HEK293T (cell line): ENCODE measurements at places on chromosomes 7 and 10.

GRCh38 chr7:2785071-2785500, 59.0 kb downstream of the GNA12 start:
- DNase-seq, result no peak

GRCh38 chr10:112442063-112442462, 4.7 kb downstream of the ZDHHC6 start:
- DNase-seq, result no peak

DNA sequence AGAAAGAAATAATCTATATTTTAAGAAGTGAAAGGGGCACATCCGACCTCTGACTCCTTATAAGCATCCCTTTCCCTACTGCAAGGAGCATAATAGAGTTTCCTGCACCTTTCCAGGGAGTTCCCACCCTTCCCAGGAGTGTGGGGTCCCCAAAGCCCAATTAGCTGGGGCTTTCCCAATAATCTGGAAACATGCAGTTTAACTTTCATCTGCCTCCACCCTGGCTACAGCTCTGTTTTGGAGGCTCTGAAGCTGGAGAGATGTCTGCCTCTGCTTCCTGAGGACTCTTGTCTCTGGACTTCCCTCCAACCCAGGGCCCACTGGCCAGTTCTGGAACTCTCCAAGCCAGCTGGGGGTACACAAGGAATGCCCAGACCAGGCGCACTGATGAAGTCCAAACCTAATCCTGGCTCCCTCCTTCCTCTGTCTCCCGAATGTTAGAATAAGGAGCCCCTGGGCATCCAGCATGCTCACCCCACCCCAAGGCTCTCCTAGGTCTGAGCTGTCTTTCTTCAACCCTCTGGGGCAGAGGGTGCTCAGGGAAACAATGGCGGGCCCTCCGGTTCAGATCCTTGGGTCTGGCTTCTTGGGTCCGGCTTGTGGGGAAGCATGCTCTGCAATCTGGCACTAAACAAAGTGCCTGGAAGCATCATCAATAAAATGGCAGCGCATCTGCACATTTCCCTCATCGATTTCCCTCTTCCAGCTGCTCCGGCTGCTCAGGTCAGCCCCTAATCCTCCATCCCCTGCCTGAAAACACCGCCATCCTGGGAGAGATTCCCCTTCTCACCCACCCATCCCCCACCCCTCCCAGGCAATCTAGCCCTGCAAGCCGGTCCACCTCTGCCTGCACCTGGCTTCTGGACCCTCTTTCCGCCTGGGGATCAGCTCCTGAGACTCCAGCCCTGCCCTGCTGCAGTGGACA, 13.3 kb downstream of the HOXA4 start:
- no peak for DNase-seq

DNA sequence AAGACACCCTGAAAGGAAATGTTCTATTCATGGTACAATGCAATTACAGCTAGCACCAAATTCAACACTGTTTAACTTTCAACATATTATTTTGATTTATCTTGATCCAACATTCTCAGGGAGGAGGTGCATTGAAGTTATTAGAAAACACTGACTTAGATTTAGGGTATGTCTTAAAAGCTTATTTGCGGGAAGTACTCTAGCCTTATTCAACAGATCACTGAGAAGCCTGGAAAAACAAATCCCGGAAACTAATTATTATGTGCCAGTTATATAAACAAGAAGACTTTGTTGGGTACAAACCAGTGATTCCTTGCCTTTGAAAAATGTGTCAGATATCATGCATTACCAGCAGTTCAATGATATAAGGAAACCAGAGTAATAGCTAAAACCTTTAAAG, 160.1 kb downstream of the CFTR start:
- no peak for DNase-seq

- DNase-seq, result no peak
Measured at GRCh38 chr10:132905661-132906060, 36.7 kb downstream of the CFAP46 start.

GRCh38 chr7:77538281-77539212, 1.5 kb downstream of the PTPN12 start:
- DNase-seq, result peak; percentile 70

GRCh38 chr7:50962962-50963374, 180.3 kb upstream of the GRB10 start:
- peak; percentile 28 for DNase-seq

- no peak for DNase-seq
Measured at GRCh38 chr7:73373741-73374140, 45.8 kb downstream of the FKBP6 start.

- DNase-seq, result peak; percentile 80
Measured at GRCh38 chr10:79067241-79068202, 1.2 kb upstream of the ZMIZ1 start.

GRCh38 chr10:119161680-119162451, 3.6 kb downstream of the SFXN4 start:
- DNase-seq, result no peak

- DNase-seq, result no peak
Measured at GRCh38 chr10:104339469-104340110, 1.3 kb upstream of the ITPRIP start.

- no peak for DNase-seq
Measured at GRCh38 chr7:45402480-45403218, 171.5 kb upstream of the ADCY1 start.

- DNase-seq, result no peak
Measured at GRCh38 chr10:23367896-23368595, 23.4 kb upstream of the C10orf67 start.

- no peak for DNase-seq
Measured at GRCh38 chr7:7157887-7158271, 24.5 kb upstream of the C1GALT1 start.

- DNase-seq, result no peak
Measured at GRCh38 chr7:108492742-108493141, 33.2 kb downstream of the PNPLA8 start.

GRCh38 chr10:79490400-79491142, 21.8 kb upstream of the EIF5AL1 start:
- DNase-seq, result no peak

- DNase-seq, result no peak
Measured at GRCh38 chr7:5342631-5343030, 59.9 kb downstream of the SLC29A4 start.

DNA sequence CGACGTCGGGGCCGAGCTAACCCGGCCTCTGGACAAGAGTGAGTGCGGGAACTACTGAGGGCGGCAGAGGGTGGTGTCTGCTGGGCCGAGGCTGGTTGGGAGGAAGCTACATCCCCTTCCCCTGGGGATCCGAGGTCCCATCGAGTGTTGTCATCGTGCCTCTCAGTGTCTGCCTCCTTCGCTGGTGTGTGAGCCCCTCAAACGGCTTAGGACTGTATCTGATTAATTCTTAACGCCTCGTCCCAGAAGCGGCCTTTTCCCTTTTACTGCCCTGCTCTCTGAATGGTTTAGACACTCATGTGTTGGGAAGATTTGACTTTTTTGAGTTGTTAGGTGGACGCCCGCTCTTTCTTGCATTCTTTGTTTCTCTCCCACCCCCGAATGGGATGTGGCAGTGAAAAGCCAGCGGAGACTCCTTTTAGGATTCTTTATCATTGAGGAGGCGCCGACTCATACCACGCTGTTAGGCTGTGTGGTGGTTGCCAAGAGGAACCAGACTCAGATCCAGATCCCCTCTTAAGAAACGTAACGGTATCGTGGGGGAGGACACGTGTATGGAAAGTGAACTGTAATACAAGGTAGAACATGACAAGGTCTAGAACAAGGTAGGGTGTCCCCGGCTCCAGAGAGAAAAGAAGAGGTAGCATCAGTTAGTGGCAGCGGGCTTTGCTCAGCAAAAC, 631 bp downstream of the SUPV3L1 start:
- DNase-seq, result no peak

DNA sequence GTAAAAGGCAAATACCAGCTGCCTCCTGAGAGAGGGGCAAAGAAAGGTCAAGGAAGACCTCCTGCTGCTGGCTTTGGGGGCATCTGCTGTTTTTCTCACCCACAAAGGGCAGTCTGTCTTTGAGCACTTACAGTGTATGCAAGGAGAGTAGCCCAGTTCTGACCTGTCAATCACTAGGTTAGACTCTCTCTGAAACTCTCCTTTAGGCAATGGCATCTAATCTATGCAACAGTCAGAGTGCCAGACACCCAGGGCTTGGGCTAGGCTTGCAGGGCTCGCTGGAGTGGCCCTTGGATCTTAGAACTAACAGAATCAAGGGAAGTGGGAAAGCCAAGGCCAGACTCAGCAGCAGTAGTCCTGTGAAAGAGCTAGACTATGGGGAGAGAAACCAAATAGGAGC, 522.9 kb downstream of the NRG3 start:
- no peak for DNase-seq

- no peak for DNase-seq
Measured at GRCh38 chr7:135817583-135817982, 69.0 kb upstream of the FAM180A start.

GRCh38 chr7:47285860-47286491, 295.9 kb downstream of the TNS3 start:
- DNase-seq, result no peak

GRCh38 chr7:3146571-3147226, 103.0 kb upstream of the CARD11 start:
- no peak for DNase-seq

GRCh38 chr7:47572939-47573757, 8.8 kb downstream of the TNS3 start:
- no peak for DNase-seq

GRCh38 chr7:138527746-138528223, 67.7 kb downstream of the TRIM24 start:
- no peak for DNase-seq

DNA sequence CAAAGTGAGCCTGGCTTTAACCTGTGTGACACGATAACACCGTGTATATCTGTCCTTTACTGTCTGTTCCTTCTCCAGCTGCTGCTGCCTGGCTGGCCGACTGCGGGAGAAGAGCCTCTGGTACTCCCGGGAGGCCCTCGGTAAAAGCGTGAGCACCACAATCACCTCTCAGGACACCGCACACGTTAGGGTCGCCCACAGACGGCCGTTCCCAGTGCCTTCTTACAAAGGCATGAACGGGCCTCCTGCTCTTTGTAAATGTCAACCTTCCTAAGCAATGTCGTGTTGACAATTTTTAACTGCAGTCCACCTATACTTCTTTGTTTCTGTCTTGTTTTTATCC, 177.6 kb downstream of the DIP2C start:
- no peak for DNase-seq

- DNase-seq, result no peak
Measured at GRCh38 chr10:127024685-127025435, 119.6 kb downstream of the DOCK1 start.

- no peak for DNase-seq
Measured at GRCh38 chr10:14179251-14179650, 151.5 kb downstream of the FRMD4A start.

GRCh38 chr10:130463104-130463875, 327.1 kb downstream of the GLRX3 start:
- DNase-seq, result no peak

GRCh38 chr7:65812281-65812680, 60.6 kb upstream of the VKORC1L1 start:
- DNase-seq, result no peak

DNA sequence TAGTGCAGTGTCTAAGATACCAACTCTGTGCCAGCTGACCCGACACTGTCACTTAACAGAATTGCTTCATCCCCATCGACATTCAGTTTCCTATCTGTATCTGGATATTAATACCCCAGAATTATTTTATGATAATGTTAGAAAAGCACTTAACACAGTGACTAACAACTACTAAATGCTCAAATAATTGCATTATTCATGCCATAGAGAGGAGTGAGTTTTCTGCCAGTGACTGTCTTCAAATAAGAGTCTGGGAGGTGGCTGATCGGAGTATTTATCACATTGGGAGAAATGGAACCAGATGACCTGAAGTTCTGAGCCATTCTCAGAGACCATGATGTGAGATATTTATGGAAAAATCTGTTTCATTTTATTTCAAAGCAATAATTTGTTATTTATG, 65.7 kb downstream of the NHLRC2 start:
- DNase-seq, result no peak

DNA sequence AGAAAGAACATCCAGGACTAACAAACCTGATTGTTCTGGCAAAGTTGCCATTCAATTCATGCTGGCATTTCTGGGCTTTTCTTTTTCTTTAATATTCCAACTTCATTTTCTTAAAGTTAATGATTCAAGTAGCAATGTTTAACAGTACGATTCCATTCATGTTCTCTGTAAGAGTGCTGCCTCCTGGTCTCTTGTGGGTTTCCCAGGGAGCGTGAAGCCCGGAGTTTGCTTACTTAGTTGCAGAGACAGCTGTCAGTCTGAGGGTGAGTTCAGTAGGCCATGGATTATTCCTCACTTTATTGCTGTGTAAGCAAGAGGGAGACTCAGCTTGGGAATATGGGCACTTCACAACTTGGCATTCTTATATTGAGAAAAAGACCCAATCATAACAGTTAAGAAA, 142.2 kb downstream of the TWIST1 start:
- DNase-seq, result no peak

GRCh38 chr10:86960863-86961434, 2.5 kb downstream of the SNCG start:
- no peak for DNase-seq

- DNase-seq, result no peak
Measured at GRCh38 chr10:98649170-98649569, 202.4 kb upstream of the HPS1 start.

DNA sequence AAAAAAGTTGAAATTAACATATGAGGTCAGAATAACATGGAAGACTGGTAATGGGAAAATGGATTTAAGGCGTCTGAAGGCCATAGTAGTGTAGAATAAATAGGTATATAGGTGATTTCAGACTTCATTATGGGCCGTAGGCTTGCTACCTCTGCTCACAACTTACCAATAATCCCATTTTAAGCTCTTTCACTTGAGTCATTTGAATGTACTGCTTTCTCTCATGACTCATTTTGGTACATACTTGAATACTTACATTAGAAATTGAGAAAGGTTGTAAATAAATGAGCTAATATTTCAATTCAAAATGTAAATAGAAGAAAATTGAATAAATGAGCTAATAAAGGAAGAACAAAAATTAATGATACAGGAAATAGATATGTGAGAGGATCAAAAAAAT, 42.2 kb upstream of the NEUROD6 start:
- DNase-seq, result no peak

DNA sequence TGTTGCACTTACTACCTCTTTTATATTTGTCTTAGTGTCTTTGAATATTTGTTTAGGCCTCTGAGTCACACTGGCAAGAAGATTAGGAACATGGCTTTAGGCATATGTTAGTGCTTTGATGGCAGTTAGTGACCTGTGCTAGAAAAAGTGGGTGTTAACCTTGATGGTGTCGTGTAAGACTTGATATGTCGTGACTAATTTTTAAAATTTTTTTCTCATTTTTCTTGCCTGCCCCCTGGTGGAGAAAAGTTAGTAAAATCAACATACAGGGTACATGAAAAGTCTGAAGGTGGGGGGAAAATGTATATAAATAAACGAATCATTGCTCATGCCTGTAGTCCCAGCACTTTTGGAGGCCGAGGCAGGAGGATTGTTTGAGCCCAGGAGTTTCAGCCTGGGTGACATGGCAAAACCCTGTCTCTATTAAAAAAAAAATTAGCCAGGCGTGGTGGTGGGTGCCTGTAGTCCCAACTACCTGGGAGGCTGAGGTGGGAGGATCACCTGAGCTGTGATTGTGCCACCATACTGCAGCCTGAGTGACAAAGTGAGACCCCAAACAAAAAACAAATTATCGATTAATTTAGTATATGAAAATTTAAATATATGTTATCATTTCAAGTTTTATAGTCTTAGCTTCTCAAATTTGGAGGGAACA, 44.6 kb downstream of the TAX1BP1 start:
- peak; percentile 33 for DNase-seq

- no peak for DNase-seq
Measured at GRCh38 chr10:131580076-131580652, 268.6 kb upstream of the TCERG1L start.
